ENCODE measurements at places on chromosomes 5 and 9. TPM values are rescaled to one million over a fixed set of nuclear protein-coding genes. Genes with fewer than 3 reads are reported as not detected.

The ZNF454 gene
- 1.9 TPM for total RNA-seq

The TESK1 gene
- total RNA-seq: 33.0 TPM

The IQGAP2 gene
- not detected for total RNA-seq

DNA sequence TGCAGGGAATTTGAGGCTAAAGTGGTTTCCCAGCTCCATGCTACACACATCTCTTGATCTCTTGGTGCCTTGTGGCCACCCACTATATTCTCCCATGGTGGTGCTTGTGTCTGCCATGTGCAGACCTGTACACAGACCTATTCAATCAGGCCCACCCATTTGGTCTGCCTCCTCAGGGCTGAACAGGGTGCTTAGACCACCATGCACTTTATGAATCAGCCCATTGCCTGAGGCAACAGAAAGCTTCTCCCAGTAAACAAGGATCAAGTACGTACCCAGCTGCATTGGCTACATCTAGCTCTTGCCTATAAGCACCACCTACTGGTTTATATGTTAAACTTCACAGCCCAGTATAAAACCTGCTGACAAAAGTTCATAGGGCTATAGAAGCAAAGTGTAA lies 664.3 kb upstream of the EDIL3 start:
- DNase-seq: no peak

DNA sequence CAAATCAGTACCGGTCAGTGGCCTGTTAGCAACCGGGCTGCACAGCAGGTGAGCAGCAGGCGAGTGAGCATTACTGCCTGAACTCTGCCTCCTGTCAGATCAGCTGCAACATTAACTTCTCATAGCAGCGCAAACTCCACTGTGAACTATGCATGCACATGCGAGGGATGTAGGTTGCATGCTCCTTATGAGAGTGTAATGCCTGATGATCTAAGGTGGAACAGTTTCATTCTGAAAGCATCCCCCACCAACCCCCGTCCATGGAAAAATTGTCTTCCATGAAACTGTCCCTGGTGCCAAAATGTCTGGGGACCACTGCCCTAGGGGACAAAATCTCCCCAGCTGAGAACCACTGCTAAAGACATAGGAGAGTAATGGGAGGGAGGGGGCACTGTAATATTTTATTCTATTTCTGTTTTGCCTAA lies 51.1 kb downstream of the P4HA2 start:
- DNase-seq: no peak

The ZNF883 gene
- 6.6 TPM for total RNA-seq

The ABO gene
- not detected for total RNA-seq

- no peak for DNase-seq
Measured at GRCh38 chr9:88739373-88739772, 204.4 kb downstream of the NXNL2 start.

DNA sequence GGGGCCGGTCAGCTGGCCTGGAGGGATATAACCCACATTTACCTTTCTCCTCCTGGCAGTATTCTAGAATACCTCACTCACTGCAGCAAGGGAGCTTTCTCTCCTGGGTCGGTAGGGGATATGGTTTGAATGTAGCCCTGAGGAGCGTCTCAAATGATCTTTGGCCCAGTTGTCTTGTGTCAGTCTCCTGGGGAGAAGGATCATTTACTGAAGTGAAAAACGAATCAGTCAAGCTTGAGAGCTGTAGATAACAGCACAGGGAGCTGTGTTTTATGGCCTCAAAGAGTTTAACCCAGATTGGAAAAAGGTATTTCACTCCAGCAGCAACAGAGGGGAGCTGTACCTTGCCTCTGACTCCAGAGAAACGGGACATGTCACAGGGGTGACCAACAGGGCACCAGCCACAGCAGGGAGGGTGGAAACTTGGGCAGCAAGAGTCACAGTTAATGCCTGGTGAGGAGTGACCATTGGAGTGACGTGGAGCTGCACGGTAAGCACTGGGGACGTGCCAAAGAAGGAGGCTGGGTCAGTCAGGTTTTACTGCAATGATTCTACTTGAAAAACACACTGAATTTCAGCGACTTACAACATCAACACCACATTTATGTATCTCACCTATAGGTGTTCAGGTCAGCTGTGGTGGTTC lies 29.8 kb upstream of the ZFR start:
- no peak for DNase-seq

DNA sequence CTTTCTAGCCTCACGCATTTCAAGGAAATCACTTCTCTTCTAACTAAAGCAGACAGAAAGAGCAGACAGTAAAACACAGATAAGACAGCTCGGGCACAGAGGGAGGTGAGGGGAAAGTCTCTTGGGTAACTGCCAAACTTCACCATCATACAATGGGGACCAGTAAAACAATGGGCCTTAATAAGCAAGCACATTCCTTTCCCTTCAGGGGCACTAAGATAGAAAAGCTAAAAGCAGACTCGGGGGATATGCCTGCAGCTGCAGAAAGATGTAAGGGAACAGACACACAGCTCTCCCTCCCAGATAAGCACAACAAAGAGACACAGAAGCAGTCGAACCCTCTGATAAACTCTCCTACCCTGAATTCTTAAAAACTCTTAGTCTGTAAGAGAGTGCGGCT lies 15.6 kb upstream of the CKS2 start:
- no peak for DNase-seq

The ST8SIA4 gene
- total RNA-seq: under 0.01 TPM

The CACFD1 gene
- 8.5 TPM for total RNA-seq

The NTRK2 gene
- total RNA-seq: not detected

DNA sequence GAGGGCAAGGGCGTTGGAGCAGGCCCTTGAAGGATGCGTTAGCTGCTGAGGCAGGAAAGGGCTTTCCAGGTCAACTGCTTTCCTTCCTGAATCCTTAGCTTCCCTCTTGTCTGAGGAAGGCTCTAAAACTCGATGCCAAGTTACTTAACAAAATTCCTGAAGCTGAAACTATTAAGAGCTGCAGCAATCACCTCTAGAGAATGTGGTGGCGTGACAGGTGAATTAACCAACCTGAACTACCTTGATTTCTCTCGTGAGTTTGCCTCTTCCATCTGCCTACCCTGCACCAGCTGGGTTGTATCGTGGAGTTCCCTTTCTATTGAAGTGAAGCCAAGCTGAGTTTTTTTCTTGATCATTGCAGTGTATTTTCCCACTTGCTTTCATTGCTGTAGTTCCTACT lies 96.1 kb downstream of the PDE8B start:
- DNase-seq: no peak

- no peak for DNase-seq
Measured at GRCh38 chr9:133759946-133760345, 21.8 kb upstream of the SARDH start.

The ANP32B gene
- total RNA-seq: 11.2 TPM

The GLRA1 gene
- not detected for total RNA-seq

- no peak for DNase-seq
Measured at GRCh38 chr9:13580760-13581159, 301.3 kb upstream of the MPDZ start.

DNA sequence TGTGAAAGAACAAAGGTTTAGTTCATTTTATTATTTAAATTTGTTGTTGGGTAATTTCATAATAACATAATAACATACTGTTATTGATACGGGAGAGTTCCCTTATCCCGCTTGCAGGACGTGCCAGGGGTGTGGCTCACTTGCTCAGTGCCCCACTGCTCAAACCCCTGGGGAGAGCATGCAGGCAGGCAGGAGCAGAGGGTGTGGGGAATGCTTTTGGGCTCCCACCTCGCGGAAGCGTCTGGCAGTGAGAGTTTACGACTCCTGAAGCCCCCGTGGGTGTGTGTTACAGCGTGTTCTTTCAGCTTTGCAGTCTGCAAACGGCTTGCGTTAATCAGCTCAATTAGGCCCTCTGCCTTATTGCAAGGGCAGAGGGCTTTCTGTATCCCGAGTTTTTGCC lies 675.9 kb downstream of the SEMA5A start:
- no peak for DNase-seq

GRCh38 chr5:110738503-110738811 lies 350 bp upstream of the SLC25A46 start:
- DNase-seq: no peak

The NEUROG1 gene
- total RNA-seq: not detected

DNA sequence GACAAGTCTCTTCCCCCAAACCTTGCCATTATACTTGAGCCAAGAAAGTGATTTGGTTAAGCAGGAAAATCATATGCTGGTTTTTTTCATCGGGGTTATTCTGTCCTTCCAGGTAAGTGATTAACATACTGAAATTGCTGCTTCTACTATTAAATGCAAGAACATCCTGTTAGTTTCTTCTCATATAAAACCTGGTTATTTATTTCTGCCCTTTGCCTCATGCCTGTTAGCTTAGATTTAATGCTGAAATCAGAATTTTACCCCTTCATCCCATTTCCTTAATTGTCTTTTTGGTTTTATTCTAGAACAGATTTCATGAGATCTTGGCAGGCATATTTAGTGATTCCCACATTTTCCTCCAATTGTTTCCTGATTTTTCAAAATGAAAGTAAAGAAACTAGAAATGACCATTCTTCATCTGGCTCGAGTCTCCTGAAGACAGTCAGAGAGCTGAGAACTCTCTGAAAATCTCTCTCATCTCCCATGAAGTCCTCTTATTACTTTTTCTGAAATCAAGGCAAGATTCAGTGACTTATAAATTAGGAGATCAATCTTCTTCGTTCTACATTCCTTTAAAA lies 132.9 kb downstream of the NFIB start:
- DNase-seq: peak; percentile 26

DNA sequence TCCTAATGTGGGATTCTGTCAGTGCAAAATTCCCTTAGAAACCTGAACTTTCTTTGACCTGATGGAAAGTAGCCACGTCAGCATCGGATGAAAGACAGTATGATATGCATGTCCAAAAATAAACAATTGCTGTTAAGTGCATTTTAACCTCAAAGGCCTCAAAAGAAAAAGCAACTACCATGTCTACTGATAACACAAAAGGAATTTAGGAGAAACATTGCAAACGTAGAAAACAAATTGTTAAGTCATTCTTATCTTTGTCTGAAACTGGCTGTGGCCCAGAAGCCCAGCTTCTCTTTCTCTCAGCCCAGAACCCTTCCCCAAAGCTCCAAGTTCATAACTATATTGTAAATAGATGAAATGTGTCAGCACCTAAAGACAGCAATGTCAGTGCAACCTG lies 11.1 kb upstream of the LHFPL2 start:
- no peak for DNase-seq

The SLC24A2 gene
- total RNA-seq: not detected

DNA sequence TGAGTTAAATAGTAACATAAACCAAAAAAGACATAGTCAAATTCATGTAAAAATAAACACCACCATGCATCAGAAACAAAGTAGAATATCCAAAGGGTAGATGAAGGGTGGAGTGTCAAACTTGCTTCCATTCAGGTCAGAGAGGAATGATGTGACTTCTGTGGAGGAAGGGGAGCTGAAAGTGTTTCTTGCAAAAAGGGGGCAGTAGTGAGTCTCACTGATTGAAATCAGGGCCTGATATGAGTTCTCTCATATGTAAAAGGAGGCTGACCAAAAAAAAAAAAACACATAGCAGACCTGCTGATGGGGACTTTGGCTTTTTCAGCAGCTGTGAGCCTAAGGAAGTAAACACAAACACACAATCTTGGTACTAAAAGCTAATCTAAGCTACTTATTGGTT lies 38.8 kb upstream of the RGMB start:
- no peak for DNase-seq

The SLC9A3 gene
- 1.7 TPM for total RNA-seq

GRCh38 chr5:164000241-164000640 lies 494.8 kb downstream of the MAT2B start:
- no peak for DNase-seq

DNA sequence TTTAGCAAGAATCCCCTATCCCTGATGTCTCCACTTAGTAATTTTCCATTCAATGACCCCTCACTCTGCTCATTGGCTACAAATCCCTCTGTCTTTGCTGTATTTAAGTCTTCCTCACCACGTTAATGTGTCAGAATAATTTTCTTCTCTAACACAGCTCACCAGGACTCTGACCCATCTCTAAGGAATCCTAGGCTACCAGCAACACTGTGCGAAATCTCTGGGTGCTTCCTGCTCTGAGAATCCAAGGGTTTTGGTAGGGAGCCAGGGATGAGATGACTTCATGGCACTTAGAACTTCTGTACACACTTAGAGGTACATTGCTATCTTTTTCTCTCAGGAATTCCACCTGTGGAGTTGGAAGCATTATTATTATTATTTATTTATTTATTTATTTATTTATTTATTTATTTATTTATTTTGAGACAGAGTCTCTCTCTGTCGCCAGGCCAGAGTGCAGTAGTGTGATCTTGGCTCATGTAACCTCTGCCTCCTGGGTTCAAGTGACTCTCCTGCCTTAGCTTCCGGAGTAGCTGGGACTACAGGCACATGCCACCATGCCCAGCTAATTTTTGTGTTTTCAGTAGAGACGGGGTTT lies 53.5 kb downstream of the FOXI1 start:
- peak; percentile 94 for DNase-seq

The SOHLH1 gene
- not detected for total RNA-seq

The WDR36 gene
- total RNA-seq: 24.3 TPM

DNA sequence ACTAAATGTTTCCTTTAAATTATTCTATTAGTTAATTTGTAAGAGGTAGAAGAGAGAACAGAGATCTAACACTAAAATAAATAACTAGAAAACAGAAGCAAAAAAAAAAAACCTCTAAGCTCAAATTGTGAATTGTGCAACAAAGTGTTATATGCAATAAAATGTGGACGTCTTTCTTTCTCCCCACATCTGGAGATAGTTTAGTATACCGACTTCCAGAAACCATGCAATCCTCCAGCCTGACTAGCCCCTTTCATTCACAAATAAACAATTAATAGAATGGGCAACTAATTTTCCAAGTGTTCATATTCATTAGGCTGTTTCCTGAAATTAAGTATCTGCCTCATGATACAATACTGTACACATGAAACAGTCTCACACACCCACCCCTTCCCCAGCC lies 258.5 kb downstream of the BNC2 start:
- peak; percentile 85 for DNase-seq

The FAXDC2 gene
- total RNA-seq: 10.3 TPM

DNA sequence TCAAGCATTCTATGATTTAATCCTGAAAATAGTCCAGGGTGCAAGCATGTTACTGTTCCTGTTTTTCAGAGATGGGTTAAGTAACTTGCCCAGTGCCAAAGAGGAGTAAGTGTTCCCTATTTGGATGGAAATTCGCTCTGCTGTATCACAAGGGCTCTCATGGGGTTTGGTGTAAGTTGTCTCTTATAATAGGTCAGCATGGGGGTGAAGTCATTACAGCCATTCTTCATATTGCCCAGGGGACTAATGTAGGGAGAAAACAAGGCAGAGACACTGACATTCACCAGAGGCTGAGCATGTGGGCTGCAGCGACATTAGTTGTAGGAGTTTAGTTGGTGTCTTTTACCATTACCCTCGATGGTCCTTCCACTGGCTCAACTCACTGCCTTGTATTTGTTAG lies 142.1 kb upstream of the GLRA1 start:
- DNase-seq: no peak

DNA sequence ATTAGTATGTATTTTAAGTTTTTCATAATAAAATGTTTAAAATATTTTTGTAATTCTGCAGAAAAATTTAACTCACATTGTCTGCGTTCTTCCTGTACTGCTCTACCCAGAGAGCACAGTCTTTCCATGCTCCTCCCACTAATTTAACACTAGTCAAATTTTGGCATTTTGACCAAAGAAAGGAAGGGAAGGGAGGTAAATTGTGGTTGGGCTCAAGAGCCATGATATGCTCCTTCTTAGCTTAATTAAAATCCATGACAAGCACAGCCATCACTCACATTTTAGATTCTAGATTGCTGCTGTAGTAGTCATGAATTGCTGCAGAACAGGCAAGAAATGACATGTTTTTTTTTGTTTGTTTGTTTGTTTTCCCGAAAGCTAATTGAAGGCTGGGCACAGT lies 98.4 kb downstream of the NLN start:
- no peak for DNase-seq

GRCh38 chr5:83285661-83286398 lies 185.7 kb upstream of the VCAN start:
- peak; percentile 25 for DNase-seq

The C5orf34 gene
- total RNA-seq: 5.2 TPM

- DNase-seq: no peak
Measured at GRCh38 chr5:7794311-7794710, 56.6 kb downstream of the CFAP90 start.

All from GM23248 (cell line).